ENCODE measurements at places on chromosomes 6 and 20. TPM values are rescaled to one million over a fixed set of nuclear protein-coding genes. Genes with fewer than 3 reads are reported as not detected.

Gene ZNF165
- 0.22 TPM for total RNA-seq

Gene DACT2
- total RNA-seq, result 0.88 TPM

Gene ARMC12
- total RNA-seq, result not detected

Gene CST7
- not detected for total RNA-seq

Gene POU5F1
- total RNA-seq, result not detected

Gene IL17F
- total RNA-seq, result not detected

Gene CNKSR3
- 3.1 TPM for total RNA-seq

Gene LPIN3
- total RNA-seq, result 7.7 TPM

Gene COL21A1
- 0.14 TPM for total RNA-seq
